IPS DF 6.9 (cell line): ENCODE measurements at places on chromosomes 13 and 19.

GRCh38 chr13:32600890-32601289 is 14.6 kb downstream of the PDS5B start:
- DNase-seq: no peak

GRCh38 chr13:50644081-50644871 is 199.2 kb downstream of the DLEU7 start:
- no peak for DNase-seq

DNA sequence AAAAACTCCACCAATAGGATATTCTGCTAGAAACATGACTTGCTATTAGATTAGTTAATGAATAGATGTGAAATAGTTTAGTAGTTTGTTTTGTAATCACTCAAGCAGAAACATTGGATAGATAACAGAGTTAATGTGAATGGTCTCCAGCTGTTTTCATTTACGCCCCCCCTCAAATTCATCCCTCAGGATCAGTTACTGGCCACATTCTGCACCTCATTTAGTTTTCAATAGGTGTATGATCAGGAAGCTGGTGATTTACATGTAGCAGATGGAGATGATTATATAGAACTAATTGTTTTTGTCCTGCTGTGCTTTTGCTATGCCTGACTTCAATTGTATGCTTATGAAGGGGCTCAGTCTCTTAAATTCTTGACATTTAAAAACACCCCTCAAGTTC is 759.0 kb downstream of the SLITRK6 start:
- DNase-seq: no peak

GRCh38 chr13:39394796-39395678 is 208.0 kb downstream of the LHFPL6 start:
- no peak for DNase-seq

DNA sequence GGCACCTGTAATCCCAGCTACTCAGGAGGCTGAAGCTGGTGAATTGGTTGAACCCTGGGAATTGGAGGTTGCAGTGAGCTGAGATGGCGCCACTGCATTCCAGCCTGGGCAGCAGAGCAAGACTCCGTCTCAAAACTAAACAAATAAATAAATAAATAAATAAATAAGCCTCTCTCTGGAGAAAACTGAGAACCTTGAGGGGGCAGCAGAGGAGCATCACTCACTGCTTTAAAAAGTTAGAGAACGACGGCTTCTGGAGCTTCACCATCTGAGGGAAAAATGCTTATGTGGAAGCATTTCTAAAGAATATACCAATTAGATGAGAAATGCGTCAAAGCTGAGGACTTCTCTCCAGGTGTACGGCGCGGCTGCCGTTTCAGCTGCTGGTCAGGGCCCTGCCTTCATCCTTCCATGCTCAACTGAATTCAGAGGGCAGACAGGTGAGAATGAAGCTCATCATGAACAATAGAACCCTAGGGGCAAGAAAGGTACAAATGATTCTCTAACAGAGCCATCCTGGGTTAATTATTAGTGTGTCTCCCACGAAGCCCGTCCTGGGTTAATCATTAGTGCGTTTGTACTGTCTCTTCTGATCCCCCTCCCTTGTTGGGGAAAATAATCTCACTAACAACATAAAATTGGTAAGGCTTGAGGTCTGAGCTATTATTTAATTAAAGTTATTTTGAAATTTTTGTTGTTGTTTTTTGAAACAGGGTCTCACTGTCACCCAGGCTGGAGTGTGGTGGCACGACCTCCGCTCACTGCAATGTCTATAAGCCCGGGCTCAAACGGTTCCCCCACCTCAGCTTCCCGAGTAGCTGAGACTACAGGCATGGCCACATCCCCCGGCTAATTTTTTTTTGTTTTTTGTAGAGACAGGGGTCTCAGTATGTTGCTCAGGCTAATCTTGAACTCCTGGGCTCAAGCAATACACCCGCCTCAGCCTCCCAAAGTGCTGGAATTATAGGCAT is 80.1 kb downstream of the IPO5 start:
- no peak for DNase-seq

DNA sequence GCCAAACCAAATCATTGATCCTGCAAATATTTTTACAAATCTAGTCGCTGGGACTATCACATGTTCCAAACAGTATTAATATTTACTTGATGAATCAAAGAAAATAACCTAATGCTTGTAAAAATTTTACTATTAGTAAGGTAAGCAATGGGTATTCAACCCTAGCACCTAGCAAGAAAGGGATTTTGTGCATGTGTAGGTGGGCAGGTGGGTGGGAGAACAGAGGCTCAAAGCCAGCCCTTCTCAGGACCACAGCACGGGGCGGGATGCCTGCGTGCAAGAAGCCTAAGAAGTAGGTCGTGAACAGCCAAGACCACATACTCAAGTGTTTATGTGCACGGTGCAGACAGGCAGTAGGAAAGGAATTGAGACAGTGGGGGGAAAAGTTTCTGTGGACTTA is 26.6 kb downstream of the DOCK9 start:
- no peak for DNase-seq

DNA sequence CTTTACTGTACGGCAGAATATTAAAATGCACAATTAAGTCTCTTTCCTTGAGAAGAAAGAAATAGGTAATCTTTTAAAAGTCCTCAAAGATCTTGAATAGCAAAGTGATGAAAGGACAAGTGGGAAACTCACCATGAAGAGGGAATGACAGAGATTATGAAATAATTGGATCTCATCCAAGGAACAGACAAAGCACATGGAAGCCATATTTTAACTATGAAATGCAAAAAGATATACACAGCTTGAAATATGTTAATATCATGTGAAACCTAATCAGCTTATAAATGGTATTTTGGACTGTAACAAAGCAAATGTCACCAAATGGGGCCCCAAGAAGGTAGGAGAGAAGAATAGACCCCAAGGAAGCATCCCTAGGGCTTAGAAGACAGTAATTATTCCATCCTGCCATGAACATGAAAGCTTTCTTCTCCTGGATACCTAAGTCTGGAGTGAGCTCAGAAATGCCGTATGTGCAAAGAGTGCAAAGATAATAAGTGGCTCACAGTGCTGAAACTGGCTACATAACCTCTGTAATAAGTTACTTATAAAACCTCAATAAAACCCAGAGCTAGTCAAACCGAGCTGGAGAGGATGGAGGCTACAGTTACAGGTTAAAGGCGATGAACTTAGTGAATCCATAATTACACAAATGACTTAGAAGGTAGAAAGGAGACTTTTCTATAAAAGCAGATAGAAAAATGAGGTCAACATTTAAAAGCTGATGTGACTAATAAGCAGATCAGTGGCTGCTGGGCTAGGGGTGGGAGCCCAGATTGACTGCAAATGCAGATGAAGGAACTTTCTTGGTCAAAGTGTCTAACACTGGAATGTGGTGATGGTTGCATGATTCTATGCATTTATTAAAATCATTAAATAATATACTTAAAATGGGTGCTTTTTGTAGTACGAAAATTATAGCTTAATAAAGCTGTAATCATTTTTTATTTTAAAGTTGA is 34.4 kb downstream of the DCLK1 start:
- DNase-seq: no peak

DNA sequence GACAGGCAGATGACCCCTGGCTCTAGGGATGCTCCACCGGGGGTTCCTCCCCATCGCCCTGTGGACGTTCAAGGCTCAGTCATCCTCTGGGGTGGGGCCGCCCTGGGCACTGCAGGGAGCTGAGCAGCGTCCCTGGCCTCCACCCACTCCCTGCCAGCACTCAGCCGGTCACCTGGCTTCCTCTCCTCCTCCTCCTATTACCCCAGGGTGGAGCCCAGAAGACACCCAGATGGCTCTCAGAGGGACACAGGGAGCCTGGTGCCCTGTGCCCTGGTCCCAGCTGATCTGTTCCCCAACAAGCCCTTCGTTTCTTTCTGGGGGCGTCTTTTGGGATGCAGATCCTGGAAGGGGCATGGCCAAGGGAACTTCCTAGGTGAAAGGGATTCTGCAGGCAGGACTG is 3.7 kb upstream of the MKNK2 start:
- DNase-seq: no peak

GRCh38 chr19:14580623-14581237 is 2.2 kb upstream of the CLEC17A start:
- DNase-seq: no peak

DNA sequence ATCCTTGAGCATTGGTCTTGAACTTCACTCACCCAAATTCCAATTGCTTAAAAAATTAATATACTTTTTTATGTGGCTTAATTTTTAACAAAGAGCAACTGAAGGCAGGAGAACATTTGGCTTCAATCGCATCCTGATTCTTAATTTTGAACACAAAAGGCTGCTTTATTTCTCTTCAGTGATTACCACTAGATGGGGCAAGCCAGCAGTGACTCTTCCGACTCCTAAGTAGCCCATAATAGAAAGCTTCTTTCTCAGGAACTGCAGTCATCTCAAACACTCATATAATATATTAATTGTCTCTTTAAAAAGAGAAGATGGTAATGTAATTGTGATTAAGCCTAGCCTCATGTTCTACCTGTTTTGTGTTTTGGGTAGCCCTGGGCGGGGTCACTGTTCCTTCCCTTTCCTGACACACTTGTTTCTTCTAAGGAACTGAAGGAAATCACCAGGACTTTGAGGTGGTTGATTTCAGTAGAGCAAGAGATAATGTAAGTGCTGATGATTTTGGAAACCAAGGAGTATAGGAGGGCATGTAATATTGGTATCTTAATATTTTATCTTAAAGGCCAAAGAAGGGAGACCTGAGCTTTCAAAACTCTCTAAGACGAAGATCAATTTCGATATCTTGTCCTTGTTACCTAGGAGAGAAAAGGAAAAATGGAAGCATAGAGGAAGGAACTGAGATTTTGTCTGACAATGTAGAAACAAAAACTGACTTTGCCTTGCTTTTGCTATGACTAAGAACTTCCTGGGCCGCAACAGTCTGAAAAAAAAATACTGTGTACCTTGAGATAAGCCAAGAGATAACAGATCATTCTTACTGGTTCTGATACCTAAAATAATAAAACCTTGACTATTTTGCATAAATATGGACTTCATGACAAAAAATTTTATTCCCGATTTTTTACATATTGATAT is 73.1 kb downstream of the TNFSF13B start:
- no peak for DNase-seq

DNA sequence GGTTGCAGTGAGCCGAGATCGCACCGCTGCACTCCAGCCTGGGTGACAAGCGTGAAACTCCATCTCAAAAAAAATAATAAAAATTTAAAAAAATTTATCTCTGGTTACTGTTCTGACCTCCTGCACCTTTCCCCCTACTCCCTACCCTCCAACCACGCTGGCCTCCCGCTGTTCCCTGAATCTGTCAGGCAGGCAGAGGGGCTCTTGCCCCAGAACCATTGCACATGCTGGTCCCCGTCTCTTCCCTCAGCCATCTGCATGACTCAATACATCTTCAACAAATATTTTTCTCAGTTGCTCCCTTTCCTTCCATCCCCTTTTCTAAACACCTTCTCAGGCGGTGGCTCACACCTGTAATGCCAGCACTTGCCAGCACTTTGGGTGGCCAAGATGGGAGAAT is 1.1 kb upstream of the FAM187B start:
- DNase-seq: no peak

GRCh38 chr13:60139272-60139671 is 24.5 kb downstream of the DIAPH3 start:
- DNase-seq: no peak

DNA sequence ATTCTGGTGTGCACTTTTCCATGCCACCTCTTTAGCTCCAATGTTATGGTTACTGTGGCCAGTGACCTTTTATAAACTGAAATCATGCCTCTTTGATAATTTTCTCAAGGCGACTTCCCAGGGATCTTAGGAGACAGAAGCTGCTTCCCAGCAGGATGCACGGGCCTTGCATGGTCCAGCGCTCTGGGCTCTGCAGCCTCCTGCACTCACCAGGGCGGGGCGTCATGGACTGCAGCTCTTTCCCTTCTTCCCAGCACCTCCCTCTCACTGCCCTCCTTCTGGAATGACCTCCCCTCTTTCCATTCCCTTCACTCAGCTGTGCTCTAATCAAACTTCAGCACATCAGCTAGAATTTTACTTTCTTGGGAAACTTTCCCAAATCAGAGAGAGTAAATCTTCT is 318.3 kb downstream of the IRS2 start:
- DNase-seq: no peak

DNA sequence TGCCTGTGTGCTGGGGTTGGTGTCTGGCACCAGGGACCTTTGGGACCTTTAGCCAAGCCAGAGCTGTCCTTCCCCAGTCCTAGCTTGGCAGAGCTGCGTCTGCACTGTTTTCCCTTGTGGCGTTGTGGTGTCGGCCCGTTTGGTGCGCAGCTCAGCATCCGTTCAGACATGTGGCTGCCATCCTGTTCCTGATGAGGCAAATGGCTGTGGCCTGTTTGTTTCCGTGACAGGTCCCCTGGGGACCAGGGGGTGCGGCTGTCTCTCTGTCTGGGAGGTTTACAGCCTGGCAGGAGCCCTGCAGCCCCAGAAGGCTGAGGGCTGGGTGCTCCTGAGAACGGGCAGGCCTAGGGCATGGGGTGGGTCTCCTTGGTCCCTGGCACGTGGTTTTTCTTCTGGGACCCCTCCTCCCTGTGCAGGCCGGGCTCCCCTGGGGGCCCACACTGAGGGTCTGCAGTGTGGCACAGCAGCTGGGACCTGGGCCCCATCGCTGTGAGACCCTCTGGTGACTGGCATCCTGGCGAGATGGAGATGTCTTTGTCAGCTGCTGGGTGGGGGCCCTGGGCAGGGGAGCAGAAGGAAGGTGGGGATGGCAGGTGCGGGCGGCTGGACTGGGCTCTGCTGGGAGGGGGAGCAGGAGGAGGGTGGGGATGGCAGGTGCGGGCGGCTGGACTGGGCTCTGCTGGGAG is 4.0 kb downstream of the SPPL2B start:
- DNase-seq: no peak

- no peak for DNase-seq
These were observed 294.9 kb downstream of the SHISA2 start for GRCh38 chr13:25756912-25757311.

- no peak for DNase-seq
These were observed 76.0 kb downstream of the ZNF557 start for GRCh38 chr19:7145494-7145893.

- DNase-seq: no peak
These were observed 233.7 kb upstream of the IPO5 start for GRCh38 chr13:97719736-97720135.

DNA sequence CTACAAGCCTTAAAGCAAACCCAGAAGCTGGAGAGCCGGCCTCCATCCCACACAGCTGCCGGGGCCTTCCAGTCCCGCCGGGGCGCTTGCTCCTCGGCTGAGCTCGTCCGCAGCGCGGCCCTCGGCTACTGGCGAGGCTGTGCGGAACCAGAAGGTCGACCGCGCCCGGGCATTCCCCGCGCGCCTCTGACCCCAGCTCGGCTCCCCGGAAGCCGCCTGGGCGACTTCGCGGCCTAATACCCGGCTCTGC is 863 bp downstream of the ANKRD10 start:
- no peak for DNase-seq

- no peak for DNase-seq
These were observed 136.3 kb downstream of the SPRY2 start for GRCh38 chr13:80204642-80205041.
